ENCODE measurements at places on chromosomes 4 and X.

DNA sequence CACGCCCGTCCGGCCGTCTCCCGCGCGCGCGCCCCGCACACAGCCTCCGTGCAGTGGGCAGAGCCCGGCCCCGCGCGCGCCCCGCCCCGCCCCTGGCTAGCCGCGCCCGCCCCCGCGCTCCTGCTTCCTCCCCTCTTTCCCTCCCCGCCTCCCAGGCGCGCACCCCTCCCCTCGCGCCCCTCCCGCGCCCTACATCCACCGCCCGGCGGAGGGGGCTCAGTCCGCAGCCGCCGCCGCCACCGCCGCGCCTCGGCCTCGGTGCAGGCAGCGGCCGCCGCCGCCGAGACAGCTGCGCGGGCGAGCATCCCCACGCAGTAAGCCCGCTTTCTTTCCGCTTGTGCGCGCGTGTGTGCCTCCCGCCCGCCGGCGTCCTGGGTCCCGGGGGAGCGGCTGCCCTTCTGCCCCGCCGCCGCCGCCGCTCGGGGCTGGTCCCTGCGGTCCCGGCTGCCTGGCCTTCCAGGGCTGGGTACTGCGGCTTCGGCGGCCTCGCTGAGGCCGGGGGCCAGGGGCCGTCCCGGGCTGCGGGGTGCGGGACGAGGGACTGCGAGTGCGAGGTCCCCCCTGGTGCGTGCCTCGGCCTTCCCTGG is at the start of gene FHL1:
Gene FHL1 (plus strand): TSS at position 219 of the 587 bp plus-strand sequence.
- DNase-seq = no peak

DNA sequence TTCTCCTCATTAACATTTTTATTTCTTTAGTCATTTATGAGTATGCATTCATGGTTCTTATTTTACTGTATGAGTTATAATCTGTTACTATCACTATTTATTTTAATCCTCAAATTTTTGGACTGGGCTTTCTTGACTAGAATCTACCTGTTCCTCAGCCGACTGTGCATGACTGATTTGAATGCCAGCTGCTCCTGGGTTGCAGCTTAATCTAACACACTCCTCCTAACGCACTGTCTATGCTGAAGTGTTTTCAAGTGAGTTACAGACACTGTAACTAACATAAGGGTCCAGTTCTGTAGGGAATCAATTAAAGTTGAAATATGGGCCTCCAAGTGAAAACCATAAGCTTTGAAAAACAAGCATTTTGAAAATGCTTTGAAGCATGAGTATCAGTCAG is 137.4 kb upstream of the ARSJ start:
- DNase-seq = no peak

- DNase-seq = no peak
Measured at GRCh38 chrX:48461830-48462229, 8.2 kb downstream of the SLC38A5 start.

DNA sequence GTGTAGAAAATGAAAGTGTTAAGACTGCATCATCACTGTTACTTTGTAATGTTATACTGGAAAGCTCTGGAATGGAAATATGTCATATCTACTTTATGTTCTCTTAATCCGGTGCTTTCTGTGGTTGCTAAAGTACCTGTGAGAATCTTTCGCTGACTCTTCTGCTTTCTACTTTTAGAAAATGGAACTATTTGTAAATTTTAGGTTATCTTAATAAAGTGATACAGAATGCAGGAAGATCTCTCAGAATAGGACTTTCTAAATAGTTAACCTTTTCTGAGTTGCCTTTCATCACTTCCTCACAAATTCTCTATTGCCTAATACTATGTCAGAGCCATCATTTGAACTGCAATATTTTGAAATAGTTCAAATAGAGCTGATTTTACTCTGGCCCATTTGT is 69.3 kb downstream of the BMP2K start:
- DNase-seq = no peak

- DNase-seq = no peak
Measured at GRCh38 chr4:81746071-81746470, 274.4 kb upstream of the RASGEF1B start.

GRCh38 chr4:144356941-144357381 is 216.4 kb upstream of the GYPA start:
- no peak for DNase-seq

- no peak for DNase-seq
Measured at GRCh38 chr4:139279760-139280620, at the start of gene MGARP. TSS of gene MGARP (minus strand) at chr4:139280225. CDS start at chr4:139280158, 67 bp downstream.

GRCh38 chr4:181166742-181167399 is 1076.3 kb upstream of the TENM3 start:
- peak; percentile 82 for DNase-seq

Data from iPS DF 19.7 (cell line).